DMS79 treated with DMSO at 0.1 percent for 48 hours (cell line): ENCODE measurements at places on chromosomes 16 and 17.

DNA sequence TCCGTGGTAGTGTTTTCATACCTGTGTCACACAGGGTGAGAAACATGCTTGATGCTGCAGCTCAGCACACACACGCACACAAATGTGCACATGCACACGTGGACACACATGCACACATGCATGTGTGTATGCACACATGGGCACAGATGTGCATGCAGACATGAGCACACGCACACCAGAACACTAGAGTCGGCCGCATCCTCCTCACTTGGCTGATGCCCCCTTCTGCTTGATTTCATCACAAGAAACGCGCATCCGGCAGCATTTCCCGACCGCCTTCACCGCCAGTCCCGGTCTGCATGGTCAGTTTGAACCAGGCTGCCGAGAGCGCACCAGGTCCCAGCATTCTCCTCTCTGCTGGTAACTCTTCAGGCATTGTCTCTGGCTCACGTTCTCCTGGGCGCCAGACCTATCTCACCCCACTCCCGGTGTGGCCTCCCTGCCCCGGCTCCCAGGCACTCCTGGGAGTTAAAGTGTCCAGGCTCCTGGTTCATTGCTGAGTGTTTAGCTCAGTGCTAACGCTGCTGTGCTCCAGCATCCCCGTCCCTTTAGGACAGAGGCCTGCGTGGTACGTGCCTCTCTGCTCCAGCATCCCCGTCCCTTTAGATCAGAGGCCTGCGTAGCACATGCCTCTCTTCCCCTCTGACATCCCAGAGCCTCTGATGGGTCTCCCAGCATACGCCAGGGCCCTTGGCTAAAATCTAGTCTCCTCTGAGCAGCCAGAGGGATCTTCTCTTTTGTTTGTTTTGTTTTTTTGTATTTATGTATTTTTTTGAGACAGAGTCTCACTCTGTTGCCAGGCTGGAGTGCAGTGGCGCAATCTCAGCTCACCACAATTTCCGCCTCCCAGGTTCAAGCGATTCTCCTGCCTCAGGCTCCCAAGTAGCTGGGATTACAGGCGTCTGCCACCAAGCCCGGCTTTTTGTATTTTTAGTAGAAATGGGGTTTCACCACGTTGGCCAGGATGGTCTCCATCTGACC, 16.0 kb downstream of the BAIAP2 start:
- no peak for DNase-seq

GRCh38 chr17:71975331-71975801, 145.5 kb upstream of the SOX9 start:
- no peak for DNase-seq

DNA sequence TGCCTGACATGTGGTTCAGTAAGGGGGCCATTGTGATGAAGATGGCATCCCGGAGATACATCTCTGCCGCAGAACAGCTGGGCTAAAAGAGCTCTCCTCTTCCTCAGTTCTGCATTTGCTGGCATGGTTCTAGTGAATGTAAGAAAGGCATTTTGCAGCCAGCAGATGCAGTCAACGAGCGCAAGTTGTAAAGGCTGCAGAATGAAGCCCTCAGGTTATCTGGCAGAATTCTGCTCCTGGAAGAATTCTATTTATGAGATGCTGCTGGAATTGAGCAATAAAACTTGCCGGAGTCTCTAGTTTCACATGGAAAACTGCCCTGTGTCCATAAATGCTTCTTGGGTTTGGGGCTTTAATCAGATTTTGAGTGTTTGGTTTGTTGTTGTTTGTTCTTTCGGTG, 176.8 kb upstream of the HSBP1 start:
- DNase-seq: peak; percentile 2

GRCh38 chr16:62882552-62883221, 846.4 kb upstream of the CDH8 start:
- DNase-seq: no peak

DNA sequence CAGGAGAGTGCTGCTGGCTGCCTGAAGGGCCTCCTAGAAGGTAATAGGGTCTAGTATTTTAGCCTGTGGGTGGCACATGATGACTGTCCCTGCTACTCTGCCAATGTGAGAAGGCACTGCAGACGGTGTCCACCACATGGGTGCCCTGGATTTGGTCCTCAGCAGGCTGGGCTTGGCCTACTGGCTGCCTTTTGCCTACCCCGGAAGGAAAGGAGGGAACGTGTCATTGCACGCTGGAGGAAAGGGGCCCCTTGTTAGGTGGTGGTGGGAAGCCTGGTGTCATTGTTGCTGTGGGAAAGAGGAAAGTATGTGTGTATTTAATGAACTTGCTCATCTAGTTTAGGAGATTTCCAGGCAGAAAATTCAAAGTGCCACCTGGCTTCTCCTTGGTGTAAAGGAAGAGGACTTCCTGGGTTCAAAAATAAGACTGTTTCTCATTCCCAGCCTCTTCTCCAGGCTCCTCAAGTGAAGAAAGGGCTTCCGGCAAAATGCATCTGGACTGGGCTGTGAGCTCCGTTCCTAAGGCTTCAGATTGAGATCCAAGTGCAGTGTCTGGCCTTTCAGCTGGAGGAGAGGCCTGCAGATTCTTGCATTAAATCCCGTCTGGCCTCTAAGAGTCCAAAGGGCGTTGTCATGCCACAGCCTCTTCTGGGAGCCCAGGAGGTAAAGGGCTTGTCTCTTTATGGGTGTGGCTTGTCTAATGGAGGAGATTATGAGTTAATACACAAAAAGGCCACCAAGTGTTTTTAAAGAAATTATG, 55.1 kb downstream of the RPTOR start:
- no peak for DNase-seq
